ENCODE measurements at places on chromosomes 2 and 18.

- DNase-seq = peak; percentile 93
Observed at GRCh38 chr2:31233741-31234682, at the start of gene EHD3. Gene EHD3, plus strand, starts transcription at chr2:31234152. Its CDS starts 470 bp downstream, at chr2:31234622.

GRCh38 chr18:3448838-3449511, 997 bp upstream of the TGIF1 start:
- no peak for DNase-seq

DNA sequence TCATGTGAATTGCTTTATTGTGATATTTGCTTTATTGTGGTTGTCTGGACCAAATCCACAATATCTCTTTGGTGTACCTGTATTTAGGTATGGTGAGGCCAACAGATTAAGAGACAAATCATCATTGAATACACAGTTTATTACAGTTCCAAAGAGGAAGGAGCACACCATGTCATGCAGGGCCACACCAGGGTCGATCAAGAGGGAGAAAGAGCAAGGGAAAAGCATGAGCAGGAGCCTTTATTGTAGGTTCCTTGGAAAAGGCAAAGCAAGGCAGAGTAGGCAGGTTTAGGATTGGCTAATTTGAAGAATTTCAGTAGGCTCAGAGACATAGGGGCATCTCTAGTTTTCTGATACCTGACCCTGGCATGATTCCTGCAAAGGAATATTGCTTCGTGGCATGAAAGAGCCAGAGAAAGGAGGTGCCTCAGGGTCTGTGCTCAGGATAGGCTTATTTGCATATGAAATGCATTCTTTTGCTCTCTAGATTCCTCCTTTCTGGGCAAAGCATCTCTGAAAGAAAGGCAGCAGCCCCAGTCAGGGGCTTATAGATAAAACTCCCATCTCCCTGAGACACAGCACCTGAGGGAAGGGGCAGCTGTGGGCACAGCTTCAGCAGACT, 214.2 kb upstream of the ERBB4 start:
- DNase-seq = no peak

DNA sequence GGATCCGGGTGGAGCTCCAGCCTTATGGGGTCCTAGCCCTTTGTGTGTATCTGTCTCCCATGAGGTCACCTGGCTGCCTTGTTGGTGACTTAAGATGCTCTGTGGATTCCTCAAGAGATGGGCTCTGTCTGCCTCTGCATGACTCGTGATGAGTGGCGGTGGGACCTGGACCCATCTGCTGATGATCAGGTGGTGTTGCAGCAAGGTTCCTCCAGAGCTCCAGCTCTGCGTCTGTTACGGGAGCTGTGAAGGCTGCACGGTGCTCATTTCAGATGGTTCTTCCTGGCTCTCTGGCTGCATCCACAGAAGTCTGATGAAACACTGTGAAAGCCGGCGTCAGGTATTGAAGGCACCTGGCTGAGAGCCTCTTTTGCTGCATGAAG, 2.4 kb downstream of the AGAP1 start:
- DNase-seq = no peak

- DNase-seq = no peak
Observed at GRCh38 chr18:3356614-3357013, 93.4 kb upstream of the TGIF1 start.

DNA sequence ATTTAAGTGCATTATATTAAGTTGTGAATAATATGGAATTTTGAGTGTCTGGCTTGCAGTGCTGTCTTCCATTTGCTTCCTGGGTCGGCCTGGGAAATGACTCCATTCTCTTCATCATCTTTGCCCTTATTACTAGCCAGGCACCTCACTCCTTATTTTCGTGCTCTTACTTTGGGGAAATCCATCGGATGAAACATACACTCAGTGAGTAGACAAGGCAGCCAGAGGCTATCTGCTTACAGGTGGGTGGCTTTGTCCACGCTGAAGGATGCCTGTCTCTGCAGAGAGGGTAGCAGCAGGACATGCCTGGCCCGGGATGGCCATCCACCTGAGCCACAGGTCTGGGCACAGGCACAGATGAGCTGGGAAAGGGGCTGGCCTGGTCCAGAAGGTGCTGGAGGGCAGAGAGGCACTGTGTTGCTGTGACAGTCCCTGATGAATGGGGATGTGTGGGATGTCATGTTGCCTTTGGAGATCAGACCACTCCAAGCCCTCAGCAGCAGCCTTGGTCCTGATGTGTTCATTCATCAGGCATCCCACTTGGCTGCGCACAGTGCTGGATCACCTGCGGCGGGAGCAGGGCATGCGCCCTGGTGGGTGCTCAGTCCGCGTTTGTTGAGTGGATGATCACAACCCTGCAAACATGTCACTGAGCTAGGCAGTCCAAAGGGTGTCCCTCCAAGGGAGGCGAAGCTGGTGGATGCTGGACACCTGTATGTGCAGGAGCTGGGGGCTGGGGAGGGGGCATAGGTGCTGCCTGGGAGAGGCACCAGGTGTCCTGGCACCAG, 236.0 kb downstream of the LDLRAD4 start:
- DNase-seq = no peak

All from substantia nigra (tissue), 51 donors.